ENCODE measurements at places on chromosomes 11 and 22.
A peak's percentile ranks its signal among the peaks of the same experiment; 100 is the strongest.

DNA sequence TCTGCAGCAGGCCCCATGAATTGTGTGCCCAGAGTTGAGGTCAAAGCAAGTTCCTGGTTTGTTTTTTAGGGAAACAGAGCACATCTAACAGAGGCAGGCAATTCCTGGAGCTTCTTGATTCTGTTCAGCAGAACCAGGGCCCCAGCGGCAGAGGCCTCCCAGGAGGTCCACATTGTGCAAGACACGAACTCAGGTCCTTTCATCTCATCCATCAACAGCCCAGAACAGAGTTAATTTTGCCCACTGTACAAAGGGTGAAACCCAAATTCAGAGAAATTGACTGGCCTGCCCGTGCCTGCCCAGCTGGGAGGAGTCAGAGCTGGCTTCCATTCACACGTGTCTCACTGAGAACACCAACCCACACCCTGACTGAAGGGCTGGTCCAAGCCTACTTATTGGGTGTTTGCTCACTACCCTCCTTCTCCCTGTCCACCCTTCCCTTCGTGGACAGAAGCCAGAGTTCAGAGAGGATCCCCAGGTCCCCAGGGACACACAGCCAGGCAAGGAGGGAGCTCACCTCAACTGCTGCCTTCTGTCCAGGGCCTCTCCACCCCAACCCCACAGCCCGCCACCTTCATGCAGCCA is 607.1 kb downstream of the TBC1D22A start:
- no peak for DNase-seq

GRCh38 chr11:134554106-134554505 is 142.1 kb upstream of the B3GAT1 start:
- no peak for DNase-seq

- no peak for DNase-seq
These were observed 143.2 kb downstream of the APOL5 start for GRCh38 chr22:35860837-35861236.

DNA sequence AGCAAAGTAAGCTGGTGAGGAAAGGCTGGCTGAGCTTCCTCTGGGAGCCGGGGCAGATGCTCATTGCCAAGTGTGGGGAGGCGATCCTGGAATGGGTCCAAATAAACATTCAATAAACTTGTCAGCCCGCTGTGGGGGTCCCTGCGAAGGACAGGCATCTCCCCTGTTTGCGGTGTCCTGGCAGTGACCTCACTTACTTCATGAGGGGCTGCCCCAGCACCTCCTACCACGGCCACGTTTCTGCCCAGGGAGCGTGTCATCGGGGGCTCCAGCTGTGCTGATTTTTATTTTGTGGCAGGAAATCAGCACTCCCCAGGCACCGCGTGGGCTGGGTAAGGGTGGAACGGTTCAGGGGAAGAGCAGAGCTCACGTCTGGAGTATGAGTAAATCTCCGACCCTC is 493.9 kb upstream of the B3GAT1 start:
- DNase-seq, result no peak

GRCh38 chr11:15976433-15977045 is 379.8 kb downstream of the SOX6 start:
- DNase-seq, result no peak

GRCh38 chr11:71342951-71343827 is 90.8 kb upstream of the SHANK2 start:
- DNase-seq, result peak; percentile 81

GRCh38 chr11:5620651-5621521 is 3.9 kb upstream of the TRIM34 start:
- peak; percentile 34 for DNase-seq

GRCh38 chr11:65430406-65431217 is 8.0 kb downstream of the NEAT1 start:
- peak; percentile 35 for DNase-seq

- no peak for DNase-seq
These were observed 848 bp upstream of the PTPRCAP start for GRCh38 chr11:67438158-67438902.

DNA sequence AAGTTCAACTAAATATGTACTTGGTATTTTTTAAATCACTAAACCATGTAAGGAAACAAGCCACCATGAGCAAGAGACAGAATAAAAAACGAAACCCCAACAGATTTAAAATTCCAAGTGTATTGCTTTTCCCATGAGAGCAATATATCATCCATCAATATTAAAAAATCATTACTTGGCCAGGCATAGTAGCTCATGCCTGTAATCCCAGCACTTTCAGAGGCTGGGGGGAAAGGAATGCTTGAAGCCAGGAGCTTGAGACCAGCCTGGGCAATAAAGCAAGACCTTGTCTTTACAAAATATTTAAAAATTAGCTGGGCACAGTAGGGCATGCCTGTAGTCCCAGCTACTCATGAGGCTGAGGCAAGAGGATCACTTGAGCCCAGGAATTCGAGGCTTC is 190.8 kb downstream of the TTC28 start:
- DNase-seq, result no peak

GRCh38 chr11:115710426-115710825 is 206.2 kb upstream of the CADM1 start:
- DNase-seq, result no peak

- DNase-seq, result no peak
These were observed 599.2 kb downstream of the SOX6 start for GRCh38 chr11:15757048-15757698.

DNA sequence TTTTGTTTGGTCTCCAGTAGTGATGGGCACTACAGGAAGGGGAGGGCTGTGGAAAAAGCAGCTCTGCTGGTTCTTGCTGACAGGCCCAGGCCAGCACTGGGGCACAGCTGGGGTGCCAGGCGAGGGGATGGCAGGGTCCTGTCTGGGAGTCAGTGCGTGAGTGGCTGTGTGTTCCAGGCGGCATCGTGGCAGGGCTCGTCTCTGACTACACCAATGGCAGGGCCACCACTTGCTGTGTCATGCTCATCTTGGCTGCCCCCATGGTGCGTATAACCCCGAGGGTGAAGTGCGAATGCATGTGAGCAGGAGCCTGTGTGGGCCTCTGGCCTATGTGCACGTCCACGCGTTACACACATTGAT is 20.9 kb downstream of the SLC37A2 start:
- DNase-seq, result no peak

GRCh38 chr11:83193315-83194280 is at the start of gene ANKRD42:
Gene ANKRD42, plus strand, starts transcription at chr11:83193712. Its CDS starts 959 bp downstream, at chr11:83194671.
- peak; percentile 94 for DNase-seq

GRCh38 chr11:57444362-57445121 is 15.8 kb upstream of the RTN4RL2 start:
- DNase-seq, result no peak

DNA sequence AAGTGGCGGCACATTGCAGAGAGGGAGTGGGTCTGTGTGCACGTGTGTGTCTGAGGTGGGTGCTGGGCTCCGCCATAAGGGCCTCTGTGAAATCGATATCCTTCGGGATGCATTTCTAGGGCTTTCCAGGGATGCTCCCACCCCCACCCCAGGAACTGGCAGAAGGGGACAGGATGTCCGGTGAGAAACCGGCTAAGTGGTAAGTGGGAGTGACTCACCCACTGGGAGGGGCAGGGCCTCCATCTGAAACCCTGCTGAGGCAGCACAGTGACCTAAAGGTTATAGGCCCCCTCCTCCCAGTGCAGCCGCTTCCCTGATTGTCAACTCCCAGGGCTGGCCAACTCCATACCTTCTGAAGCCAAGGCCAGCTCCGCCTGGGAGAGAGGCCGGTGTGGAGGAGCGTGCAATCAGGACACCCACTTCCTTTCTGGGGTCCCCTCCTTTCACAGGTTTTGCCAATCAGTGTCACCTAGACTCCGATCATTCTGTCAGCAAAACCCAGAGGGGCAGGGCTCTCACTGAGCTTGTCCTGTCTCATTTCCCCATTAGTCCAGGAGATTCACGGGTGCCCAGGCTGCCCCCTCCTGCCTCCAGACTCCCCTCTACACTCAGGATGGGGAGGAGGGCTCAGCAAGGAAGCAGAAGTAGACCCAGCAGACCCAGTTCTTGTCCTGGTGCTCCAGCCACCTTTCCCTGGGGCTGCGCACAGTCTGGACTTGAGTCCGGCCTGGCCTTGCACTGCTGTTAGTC is 44.5 kb downstream of the NECTIN1 start:
- DNase-seq, result no peak

- no peak for DNase-seq
These were observed 111.0 kb downstream of the CHST1 start for GRCh38 chr11:45554230-45554967.

GRCh38 chr11:125345421-125346178 is 150.5 kb downstream of the FEZ1 start:
- DNase-seq, result peak; percentile 80

DNA sequence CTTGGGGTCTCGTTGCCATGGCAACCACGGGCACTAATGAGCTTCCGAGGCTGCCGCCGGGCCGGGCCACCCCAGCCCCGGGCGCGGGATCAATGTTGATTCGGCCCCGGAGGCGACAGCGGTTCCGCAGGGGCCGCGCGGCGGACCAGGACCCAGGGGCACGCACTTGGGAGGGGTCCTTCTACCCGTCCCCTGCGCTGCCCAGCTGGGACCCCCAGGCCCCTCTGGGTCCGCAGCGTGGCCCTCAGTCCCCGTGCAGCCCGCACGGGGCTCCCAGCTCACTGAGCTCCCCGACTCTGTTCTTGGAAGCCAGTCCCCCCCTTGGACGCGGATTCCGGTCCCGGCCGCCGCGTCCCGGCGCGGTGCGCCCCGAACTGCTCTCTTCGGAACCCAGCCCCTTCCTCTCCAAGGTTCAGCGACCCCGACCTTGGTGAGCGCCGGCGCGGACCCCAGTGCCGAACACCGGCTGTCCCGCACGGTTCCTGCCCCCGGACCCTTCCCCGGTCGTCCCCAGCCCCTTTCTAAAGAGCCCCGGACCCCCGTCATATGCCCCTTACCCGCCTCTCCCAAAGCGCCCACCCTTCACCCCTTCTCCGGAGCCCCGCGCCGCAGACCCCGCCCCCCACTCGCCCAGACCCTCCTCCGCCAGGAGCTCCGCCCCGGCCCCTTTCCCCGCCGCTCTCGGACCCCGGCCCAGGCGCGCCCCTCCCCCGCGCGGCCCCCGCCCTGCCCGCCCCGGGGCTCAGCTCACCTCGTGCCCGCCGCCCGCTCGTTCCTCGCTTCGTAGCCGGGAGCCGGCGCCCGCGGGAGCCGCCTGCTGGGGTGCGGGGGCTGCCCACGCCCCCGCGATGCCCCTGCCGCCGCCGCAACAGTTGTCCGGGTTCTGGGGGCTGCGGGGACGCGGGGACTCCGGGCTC is 18.3 kb upstream of the SHISAL1 start:
- no peak for DNase-seq
